Activated CD8-positive, alpha-beta memory T cell treated with anti-CD3 and anti-CD28 coated beads for 1 hour (primary cell): ENCODE measurements at places on chromosomes 7 and 10.

DNA sequence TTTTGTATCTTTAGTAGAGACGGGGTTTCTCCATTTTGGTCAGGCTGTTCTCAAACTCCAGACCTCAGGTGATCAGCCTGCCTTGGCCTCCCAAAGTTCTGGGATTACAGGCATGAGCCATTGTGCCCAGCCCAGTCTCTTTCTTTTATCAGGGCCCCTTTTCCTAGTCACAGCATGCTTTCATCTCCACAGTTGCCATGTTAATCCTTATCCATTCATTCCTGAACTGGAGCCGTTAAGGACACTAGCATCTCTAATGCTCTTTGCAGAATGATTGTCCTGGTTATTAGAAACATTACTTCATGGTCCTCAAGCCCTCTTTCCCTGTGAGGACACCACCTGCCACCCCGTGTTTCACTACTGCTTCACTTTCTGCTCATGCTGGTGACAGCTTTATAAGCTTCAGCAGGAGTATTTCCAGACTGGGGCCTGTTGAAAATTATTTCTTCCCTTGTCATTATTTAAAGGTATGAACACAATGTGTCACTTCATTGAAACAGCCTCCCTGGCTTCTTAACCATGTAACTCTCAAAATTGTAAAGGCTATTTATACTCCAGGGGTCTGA lies 313.9 kb downstream of the BMPER start:
- no peak for DNase-seq

DNA sequence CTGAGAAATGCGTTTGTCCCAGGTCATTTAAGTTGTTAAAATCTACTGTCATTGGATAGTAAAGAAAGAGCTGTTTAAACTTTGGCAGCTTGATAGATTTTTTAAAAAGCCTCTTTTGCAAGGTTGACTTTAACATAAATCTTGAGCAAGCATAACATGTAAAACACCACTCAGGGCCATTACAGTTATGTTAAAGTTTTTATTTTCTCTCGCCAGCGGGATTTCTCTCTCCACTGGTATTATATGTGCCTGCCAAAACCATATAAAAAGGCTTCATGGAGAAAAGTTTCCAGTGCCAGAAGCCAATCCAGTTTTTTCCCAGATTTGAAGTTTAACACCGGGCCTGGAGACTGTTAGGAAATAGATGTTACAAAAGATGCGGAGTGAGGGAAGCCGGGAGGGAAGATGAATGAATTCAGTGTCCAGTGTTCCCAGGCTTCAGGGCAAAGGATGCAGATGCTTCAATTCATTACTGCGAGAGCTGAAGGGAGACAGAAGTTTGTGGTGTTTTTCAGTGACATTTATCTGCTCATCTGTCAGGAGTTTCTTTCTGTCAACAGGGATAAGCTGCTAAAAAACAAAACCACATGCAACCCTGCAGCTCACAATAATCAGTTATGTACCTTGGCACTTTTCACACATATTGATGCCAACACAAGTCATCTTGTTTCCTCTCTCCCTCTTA lies 155.5 kb downstream of the SPAG6 start:
- DNase-seq: no peak

- DNase-seq: no peak
Observed at GRCh38 chr10:86385806-86386205, 19.2 kb upstream of the GRID1 start.

DNA sequence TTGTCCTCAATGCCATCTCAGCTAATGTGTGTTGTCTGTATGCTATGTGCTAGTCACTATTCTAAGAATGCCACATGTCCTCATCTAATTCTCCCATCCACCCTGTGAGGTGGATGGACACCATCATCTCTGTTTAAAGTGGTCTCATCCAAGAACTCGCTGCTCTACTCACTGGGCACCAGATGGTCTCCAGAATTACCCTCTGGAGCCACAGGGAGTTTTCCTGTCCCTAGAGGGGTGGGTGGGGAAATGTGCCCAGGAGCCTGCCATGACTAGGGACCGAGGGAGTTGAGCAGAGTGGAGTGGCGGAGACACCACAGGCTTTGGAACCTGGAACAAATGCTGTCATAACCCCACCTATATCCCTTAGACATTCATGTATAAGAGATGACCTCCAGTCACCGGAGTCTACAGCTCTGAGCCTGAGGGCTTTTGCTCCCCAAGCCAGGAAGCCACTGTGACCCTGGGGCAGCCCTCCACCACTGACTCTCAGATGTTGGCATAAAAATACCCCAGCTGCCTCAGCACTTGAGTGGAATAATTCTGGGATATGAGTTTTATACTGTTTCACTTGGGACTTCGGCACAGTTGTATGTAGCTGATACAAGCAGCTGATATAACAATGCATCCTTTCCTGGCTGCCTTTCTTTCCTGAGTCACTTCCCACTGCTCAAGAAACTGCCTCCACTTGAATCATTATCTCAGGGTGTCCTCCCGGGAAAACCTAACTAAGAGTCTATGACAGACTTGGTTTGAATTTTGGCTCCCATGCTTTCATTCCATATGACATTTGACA lies 61.5 kb upstream of the RAPGEF5 start:
- DNase-seq: no peak

DNA sequence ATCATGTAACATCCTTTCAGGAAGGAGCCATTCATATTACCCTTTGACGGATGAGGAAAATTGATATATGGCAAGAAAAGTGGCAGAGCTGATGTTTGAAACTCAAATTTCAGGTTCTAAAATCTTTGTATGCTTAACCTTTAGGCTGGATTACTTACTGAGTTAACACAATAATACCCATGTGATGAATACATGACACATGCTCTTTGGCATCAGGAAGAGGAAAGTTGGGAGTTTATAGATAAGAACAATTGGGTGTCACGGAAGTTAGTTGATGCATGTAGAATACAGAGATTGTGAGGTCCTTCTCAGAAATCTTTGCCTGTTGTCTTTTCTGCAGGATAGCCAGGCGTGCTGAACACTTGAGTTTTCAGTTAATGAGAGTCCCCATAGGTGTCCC lies 572.1 kb upstream of the POM121L12 start:
- DNase-seq: no peak

DNA sequence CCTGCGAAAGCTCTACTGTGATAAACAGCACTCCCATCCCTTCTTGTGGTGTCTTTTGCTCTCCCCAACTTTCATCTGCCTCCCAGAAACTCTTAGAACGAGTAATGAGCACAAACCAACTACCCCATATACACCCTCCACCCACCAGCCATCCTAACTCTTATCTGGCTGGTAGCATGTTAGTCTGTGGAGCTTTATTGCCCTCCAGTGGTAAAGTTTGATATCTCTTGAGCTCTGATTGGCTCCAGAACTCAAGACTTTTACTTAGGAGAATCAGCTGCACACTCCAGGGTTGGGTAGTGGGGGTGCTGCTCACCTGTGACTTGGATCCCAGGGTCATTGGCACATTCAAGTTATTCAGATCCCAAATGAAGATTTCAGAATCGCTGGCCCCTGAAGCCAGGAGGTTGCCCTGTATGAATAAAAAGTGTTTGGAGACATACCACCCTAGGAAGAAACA lies 10.9 kb downstream of the SEC31B start:
- DNase-seq: no peak

DNA sequence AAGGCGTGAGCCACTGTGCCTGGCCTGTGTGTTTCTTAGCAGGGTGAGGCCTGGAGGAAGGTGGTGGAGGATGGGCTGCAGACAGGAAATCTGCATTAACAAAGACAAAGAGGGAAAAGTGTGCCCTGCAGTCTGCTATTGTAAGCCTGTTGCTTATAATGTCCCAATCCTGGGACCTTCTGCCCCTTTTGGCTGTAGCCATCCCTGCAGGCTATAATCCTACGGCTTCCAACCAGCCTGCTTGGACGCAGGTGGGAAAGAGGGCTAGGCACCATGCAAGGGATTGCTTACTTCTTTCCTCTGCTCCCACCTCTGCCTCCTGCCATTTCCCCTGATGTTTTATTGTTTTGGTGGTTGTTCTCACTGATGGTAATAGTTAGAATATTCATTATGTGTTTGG lies 434.3 kb downstream of the PLXNA4 start:
- no peak for DNase-seq

- no peak for DNase-seq
Observed at GRCh38 chr10:6164271-6165095, 38.2 kb upstream of the PFKFB3 start.

- no peak for DNase-seq
Observed at GRCh38 chr10:84302223-84302622, 26.2 kb upstream of the CCSER2 start.

GRCh38 chr10:72612203-72612826 lies 13.6 kb downstream of the MICU1 start:
- DNase-seq: no peak

GRCh38 chr7:22447762-22448161 lies 52.2 kb downstream of the STEAP1B start:
- no peak for DNase-seq

GRCh38 chr10:5468262-5469106 lies 30.9 kb downstream of the CALML5 start:
- DNase-seq: no peak

DNA sequence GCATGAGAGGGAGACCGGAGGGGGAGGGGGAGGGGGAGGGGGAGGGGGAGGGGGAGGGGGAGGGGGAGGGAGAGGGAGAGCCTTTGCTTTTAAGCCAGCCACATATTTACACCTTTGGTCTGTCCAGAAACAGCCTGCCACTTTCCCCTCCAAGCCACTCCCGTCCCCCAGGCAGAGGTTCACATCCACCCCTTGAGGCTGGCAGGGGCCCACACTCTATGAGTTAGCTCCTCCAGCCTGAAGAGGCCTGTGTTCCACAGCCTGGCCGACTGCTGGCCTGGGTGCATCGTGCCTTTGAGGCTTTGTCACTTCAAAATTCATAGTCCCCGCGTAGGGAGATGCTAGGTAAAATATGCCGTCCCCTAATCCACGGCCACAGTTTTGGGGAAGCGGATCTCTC lies 16.5 kb downstream of the ADAMTS14 start:
- no peak for DNase-seq

DNA sequence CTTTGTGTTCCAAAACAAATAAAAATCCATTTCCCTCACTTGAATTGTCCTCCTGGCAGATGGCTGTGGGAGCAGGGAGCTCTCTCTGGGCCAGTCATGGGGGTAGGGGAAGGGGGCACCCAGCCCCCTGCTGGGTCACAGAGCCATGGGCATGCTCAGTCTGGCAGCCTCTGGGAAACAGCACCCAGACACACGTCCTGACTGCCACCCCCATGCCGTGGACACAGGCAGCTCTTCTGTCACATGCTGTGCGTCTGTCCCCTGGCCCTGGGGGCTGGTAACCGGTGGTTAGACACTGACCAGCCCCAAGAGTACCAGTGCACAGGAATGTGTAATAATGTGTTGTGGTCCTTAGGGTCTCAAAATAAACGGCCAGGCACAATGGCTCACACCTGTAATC lies 47.0 kb downstream of the RASGEF1A start:
- no peak for DNase-seq

DNA sequence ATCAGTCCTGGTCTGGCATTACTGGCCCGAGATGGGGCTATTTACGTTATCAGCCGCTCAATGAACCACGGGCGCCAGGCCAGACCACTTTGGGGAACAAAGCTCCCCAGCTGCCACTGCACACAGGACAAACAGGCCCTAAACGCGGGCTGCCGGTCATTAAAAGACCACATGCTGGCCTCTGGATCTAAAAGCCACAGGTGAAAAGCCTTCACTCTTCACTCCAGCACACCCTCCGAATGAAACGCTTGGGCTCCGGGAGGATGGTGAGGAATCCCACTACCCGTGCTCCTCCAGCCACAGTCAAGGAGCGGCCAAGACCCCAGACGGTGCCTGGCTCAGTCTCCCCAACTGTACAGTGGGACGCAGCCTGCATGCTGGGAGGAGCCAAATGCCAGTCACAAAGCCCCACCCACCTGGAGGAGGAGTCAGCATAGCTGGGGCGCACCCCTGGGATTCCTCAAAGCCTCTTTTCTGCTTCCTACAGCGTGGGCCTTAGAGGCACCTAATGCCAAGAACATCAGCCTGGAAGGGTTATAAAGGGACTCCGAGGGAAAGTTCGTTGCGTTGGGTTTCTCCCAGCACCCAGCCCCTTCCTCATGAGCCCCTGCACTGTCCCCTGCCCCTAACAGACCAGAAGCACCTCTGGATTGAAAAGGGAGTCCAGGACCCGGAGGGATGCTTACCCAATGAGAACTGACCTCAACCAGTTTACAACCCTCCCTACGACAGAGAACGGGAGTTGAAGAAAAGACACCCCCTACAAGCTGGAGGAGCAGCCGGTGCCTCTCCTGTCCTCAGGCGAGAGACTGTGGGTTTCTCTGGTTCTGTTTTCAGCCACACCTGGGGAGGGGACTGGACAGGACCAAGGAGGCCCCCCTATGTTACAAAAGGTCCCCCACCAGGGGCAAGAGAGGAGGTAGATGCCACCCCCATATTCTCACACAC lies 4.7 kb downstream of the PDGFA start:
- no peak for DNase-seq

DNA sequence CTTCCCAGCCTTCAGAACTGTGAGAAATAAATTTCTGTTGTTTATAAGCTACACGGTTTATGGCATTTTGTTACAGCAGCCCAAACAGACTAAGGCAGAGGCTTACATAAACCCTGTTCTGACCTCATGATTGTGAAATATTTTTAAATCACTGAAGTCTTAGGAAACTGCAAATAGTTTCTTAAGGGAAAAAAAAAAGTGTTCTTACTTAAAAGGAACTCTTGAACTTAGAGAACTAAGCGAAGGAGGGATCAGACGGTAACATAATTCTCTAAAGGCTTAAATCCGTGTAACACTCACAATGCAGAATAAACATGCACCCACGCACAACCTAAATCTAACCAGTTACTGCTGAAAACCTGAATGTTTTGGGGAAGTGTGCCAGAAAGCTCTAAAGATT lies 749.1 kb upstream of the LRRTM3 start:
- no peak for DNase-seq

- DNase-seq: no peak
Observed at GRCh38 chr10:72337039-72337629, 17.6 kb downstream of the DNAJB12 start.

- no peak for DNase-seq
Observed at GRCh38 chr10:77111611-77112550, 525.7 kb downstream of the KCNMA1 start.

GRCh38 chr10:101014230-101014884 lies 14.7 kb downstream of the LZTS2 start:
- no peak for DNase-seq
